IPS DF 19.7 (cell line): ENCODE measurements at places on chromosomes 2 and 18.
A peak's percentile ranks its signal among the peaks of the same experiment; 100 is the strongest.

- DNase-seq, result no peak
These were observed 334.2 kb upstream of the LRRTM1 start for GRCh38 chr2:80638783-80639182.

- no peak for DNase-seq
These were observed 756 bp upstream of the OST4 start for GRCh38 chr2:27071990-27072830.

DNA sequence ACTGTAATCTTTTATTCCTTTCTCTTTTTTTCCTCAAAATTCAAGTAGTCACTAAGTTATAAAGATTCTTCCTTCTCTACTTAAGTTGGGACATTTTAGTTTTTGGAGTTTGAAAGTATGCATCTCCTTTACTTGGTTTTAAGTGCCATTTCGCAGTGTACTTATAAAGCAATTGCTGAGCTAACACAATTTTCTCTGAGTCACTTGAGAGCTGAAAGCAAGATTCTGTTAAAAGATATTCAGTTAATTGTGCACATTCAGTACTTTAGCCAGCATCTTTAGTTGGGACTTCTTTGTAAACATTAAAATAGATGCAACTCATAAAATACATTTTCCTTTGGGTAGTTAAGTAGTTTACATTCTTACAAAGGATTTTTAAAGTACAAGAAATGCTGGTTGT is 136.0 kb downstream of the GFPT1 start:
- no peak for DNase-seq

DNA sequence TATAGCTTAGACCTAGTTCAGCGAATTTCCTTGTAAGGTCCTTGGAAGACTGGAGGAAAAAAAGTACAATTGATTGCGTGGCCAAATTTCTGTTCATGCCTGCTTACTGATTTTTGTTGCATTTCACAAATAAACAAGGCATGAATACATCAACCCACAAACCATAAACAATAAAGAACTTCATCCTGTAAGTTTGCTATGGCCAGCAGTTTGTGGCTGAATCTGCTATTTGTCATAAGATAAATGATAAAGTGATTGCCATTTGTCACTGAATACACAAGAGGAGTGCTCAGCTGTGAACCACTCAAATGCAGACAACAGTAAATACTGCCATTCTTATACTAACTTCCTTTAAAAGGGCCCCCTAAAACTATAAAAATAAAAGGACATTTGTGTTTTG is 259.5 kb downstream of the CCDC178 start:
- DNase-seq, result no peak

DNA sequence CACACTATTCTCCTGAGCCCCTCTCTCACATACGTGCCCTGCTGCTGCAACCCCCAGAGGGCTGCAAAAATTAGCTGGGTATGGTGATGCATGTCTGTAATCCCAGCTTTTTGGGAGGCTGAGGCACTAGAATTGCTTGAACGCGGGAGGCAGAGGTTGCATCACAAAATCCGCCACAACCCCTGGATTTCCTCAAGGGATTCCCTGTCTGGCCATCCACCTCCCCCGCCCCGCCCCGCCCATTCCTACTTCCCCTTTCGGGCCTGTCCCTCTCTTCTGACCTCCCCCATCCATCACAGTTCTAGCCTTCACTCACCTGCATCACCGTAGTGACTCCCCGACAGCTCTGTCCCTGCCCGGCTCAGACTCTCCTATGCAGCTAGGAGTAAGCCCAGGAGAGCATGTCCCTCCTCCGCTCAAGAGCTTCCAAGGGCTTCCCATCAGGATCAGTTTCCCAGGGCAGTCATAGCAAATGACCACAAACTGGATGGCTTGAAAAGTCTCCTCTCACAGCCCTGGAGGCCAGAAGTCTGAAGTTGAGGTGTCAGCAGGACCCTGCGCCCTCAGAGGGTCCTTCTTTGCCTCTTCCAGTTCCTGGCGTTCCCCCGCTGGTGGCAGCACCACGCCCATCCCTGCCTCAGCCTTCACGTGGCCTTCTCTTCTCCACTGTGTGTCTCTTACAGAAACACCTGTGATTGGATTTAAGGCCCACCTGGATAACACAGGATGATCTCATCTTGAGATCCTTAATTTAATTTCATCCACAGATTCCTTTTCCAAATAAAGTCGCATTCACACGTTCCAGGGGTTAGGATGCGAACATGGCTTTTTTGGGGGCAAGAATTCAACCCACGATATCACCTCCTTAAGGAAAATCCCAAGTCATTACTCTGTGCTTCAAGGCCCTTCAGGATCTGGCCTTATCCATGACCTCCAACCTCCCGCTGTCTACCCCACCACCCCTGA is 58.5 kb downstream of the HS1BP3 start:
- DNase-seq, result no peak

DNA sequence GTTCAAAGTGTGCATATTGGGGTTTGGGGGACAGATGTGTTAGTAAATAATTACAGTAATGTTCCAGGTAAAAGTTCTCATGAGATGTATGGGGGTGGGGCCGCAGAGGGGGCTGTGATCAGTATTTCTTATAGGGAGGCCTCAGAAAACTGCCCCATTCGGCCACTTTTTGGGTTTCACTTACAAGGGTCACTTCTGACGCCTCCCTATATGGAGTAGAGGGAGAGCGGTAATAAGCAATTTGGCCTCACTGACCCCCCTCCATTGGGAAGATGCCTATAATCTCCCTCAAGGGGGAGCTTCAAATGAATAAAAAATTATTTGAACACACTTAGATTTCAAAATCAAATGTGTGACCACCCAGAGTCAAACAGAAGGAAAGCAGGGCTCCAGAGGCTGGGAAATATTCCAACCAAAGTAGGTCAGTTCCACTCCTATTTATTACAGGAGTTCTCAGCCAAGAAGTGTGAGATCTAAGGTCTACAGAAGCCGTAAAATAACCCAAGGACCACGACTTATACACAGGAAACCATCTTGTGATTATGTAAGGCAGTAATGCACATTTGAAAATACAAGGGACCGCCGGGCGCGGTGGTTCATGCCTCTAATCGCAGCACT is 2.7 kb downstream of the SCTR start:
- no peak for DNase-seq

- DNase-seq, result no peak
These were observed 155.6 kb downstream of the CYP26B1 start for GRCh38 chr2:71992036-71992435.

DNA sequence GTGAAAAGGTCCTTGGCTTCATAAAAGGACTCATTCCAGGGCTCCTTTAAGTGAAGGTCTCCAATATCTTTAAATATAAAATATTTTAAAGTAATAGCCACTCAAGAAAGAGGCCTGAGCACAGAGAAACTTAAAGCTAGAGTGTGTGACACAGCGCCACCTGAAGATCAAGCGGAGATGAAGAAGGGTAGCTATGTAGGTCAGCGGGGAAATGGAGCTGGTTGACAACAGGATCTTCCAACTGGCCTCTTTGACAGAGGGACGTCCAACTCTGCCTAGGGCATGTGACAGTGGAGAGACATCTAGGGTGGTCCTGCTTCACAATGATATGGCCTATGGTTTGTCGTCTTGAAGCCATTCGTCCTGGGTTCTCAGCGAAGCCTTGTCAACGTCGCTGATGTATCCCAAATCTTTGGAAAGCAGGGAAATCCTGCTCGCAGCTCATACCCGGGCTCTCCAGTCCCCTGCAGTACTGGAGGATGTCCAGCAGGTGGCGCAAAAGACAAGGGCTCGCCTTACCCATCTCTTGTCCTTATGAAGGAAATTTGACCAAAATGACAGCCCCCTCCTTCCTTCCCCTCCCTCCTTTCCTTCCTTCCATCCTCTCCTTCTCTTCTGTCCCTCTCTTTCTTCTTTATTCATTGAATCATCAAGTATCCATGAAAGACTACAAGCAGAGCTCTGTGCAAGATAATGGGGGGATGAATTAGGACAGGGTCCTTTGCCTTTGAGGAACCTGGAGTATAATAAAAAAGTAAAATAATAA is 59.6 kb downstream of the LONRF2 start:
- DNase-seq, result no peak

DNA sequence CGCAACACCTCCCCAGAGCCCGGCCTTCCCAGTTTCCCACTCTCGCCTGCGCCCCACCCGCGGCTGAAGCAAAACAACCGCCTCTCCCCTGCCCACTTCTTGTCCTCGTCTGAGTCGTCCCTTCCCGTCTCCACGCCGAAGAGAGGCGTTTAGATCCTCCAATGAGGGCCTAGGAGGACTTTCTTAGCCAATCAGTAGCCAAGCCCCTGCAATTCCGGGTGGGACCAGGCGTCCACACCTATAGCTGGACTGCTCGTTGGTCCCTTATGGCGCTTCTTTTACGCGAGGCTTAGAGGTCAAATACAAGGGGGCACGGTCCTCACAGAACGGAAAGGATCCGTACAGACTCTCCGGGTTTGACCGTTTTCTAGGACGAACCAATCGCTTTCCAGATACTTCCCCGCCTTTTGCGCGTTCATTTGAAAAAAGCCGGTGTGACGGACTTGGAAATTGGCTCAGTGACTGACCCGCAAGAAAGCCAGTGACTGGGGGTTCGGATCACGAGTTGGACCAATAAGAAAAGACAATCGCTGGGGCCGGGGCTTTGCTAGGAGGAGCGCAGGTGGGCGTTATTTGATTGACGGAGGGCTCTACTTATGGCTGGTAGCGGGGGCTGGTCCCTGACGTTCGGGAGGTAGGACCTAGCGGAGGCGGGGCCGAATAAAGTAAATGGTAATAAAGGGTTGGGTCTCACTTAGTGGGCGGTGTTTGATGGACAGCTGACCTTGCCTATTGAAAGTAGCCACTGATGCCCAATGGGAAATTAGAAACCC is 581 bp upstream of the PPM1B start:
- peak; percentile 99 for DNase-seq

DNA sequence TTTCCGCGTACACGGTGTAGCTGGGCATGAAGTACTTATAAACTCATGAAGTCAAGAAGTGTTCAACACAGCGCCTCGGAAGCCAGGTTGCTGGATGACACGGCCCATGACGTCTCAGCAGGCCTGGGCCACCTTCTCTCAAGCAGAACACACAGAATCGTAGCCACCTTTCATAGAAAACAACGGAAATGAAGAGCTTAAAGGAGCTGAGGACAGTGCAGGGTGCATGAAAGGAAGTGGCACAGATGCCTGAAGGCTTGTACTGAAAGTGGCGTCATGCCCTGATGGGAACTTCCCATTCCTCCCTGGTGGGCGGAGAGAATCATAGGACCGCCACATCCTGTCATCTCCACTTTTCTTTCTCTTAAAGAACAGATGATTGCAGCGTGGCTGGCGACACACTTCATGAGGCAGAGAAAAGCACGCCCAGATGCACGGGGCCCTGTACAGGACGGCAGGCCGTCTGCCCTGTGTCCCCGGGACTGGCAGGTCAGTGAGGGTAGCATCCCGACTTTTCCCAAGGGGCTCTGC is 31.1 kb downstream of the HDAC4 start:
- DNase-seq, result no peak

DNA sequence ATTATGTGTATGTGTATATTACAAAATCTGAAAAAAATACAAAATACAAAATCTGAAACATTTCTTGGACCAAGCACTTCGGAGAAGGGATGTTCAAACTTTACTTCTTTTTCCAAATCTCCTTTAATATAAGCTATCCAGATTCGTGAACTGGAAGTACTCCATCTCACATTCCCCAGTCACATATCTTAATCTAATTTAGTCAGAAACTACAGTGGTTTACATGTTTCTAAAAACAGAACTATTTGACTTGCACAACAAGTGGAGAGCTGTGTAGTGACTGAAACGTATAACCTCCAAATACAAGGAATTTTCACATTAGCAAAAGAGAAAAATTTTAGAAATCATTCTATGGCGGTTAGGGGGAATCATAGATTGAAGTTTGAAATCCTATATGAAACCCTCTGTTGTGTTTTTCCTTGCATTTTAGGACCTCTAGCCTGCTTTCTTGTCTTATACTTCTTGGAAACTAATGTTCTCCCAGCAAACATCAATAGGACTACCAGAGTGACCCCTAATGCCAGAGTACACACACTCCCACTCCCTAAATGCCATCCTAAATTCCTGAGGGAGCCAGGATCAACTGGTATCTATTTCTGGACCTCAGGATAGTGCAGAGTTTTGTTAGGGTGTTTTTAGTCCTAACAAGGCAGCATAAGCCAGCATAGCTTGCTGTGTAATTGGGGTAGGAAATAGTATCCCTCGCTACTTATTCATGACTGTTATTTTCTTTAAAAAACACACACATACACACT is 30.2 kb upstream of the ROCK1 start:
- no peak for DNase-seq
